Adrenal gland (tissue), 19 donors: ENCODE measurements at places on chromosomes 2 and 18.

DNA sequence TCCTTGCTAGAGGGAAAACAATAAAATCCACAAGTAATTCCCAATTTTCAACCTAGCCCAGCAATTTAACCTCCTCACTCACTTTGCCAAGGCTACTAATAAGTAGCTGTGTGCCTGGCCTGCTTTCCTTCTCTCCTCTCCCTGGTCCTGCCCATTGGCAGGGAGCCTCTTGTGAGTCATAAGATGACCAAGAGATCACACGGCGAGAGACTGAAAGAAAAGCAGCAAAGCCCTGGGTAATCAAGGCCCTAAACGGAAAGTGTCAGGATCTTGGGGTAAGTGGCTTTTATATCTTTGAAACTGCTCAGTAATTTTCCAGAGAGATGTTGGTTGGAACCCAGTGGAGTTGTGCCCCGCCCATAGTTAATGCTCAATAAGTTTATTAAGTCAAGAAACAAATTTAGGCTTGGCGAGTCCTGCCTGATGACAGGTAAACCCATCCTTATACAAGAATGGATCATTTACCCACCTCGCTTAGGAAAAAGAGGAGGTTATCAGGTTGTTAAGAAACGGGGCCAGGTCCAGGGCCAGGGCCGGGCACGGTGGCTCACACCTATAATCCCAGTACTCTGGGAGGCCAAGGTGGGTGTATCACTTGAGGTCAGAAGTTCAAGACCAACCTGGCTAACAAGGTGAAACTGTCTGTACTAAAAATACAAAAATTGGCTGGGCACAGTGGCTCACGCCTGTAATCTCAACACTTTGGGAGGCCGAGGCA lies 10.0 kb upstream of the ADAM17 start:
- DNase-seq = peak; percentile 94

DNA sequence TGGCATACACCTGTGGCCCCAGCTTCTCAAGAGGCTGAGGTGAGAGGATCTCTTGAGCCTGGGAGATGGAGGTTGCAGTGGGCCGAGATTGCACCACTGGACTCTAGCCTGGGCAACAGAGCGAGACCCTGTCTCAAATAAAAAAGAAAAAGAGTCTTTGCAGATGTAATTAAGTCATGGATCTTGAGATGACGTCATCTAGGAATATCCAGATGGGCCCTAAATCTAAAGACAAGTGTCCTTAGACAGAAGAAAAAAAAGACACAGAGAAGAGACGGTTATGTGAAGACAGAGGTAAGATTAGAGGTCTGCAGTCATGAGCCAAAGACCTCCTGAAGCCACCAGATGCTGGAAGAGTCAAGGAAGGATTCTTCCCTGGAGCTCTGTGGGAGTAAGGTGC lies 74.3 kb downstream of the RHOB start:
- no peak for DNase-seq

DNA sequence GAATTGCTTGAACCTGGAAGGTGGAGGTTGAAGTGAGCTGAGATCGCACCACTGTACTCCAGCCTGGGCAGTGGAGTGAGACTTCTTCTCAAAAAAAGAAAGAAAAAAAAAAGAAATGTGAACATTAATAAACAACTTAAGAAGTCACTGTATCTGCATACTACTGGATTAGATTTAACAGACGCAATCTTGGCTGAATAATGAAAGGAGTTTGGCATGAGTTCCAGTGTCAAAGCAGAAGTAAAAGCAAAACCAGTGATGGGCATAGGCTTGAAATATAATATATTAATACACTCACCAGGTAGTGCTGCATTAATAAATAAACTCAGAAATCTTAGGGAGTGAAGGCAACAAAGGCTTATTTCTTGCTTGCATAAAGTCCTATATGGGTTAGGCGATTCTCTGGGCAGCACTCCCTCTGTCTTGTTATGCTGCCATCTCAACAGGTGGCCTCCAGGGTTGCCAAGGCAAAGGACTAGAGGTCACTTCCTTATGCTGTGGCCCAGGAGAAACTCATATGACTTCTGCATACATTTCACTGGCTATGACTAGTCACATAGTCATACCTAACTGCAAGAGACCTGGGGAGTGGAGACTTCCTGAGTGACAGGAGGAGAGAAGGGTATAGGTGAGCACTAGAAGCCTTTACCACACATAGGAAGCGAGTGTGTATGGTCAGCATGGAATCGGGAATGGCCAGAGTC lies 296.2 kb upstream of the SPRED2 start:
- DNase-seq = no peak

- DNase-seq = no peak
Observed at GRCh38 chr2:58756336-58756735, 515.2 kb upstream of the FANCL start.

GRCh38 chr2:98473995-98474780 lies 29.5 kb downstream of the INPP4A start:
- no peak for DNase-seq

DNA sequence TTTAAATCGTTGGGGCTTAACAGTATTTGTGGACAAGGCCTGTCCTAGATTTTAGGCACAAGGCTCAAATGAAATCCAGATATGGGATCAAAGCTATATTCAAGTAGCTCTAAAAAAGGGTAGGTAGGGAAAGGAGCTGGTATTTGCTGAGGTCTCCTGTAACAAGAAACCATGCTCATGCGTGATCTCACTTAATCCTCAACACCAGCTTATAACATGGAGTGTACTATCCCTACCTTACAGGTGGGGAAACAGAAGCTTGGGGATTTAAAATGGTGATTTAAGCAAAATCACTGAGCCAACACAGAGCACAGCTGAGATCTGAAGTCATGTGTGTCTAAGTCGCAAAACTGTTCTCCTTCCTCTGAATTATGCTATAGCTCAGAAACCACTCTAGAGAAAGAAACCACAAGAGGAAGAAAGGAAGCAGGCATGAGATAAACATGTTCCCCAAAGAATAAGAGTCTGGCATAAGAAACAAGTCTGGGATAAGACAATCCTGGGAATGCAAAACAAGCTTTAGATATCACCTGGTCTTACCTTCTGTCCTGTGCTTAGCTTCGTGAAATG lies 43.1 kb downstream of the CYRIA start:
- no peak for DNase-seq

GRCh38 chr2:137959166-137959565 lies 5.1 kb upstream of the HNMT start:
- no peak for DNase-seq

DNA sequence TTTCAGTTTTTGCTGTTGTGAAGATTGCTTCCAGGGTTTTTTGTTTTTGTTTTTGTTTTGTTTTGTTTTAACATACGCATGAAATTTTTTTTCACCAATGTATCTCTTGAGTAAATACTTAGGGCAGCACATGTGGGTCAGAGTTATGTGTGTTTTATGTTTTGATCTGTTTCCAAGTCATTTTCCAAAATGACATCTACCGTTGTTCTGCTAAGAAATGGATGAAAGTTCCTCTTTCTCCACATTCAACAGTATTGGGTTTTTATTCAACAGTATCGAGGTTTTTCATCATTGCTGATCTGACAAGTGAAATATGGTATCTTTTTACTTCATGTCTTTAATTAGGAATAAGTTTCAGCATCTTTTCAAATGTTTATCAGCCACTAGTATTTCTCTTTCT lies 16.7 kb downstream of the RNF144A start:
- no peak for DNase-seq

DNA sequence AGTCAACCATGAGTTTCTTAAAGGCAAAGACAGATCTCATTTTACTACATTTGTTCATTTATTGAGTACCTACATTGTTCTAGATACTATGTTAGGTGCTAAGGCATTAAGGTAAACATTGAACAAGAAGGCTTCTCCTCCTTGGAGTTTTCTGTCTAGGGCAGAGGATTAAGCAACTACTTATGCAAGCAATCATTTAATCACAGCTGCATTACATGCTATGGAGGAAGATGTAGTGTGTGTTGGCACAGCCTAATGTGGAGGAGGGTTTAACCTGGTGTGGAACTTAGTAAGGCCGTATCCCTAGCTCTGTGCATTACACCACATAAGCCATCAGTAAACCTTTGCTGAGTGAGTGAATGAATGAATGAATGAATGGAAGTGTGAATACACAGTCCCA lies 106.5 kb upstream of the MAP3K20 start:
- DNase-seq = no peak

- DNase-seq = no peak
Observed at GRCh38 chr18:34511879-34512278, 198.2 kb upstream of the DTNA start.

GRCh38 chr18:7202169-7202568 lies 28.7 kb upstream of the LRRC30 start:
- DNase-seq = no peak

DNA sequence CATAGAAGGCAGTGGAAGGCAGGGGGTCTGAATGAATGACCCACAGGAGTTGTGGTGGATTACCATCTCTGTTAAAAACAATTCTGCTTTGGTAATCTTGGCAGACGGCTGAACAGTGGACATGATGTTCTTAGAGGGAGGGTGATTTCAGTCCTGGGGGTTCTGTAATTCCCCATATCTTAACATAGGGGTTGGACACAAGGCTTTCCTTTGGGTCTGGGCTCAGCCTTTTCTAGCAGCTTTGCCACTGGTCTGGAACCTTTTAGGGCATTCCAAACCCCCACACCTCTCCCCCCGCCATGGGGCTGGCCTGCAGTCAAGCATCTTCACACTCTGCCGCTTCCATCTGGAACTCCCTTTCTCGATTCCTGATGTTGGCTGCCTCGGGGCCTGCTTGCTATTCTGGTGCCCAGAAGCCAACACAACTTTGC lies 50.3 kb downstream of the RPL37A start:
- DNase-seq = no peak

GRCh38 chr2:164371916-164372315 lies 249.4 kb downstream of the GRB14 start:
- no peak for DNase-seq

DNA sequence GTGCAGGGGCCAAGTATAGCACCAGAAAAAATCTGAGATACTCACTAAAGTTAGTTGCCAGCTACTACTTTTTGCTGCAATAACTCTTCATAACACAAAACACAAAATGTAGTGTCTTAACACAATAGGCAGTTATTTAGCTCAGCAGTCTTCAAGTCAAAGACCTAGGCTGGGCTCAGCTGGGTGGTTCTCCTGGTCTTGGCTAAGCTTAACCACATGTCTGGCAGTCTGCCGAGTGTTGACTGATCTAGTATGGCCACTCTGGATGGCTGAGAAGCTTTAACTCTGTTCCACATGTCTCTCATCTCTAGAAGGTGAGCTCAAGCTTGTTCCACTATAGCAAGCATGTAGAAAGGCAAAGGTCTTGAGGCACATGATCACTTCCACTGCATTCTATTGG lies 451.6 kb downstream of the SOX11 start:
- DNase-seq = no peak
